Sigmoid colon (tissue), 7 donors: ENCODE measurements at places on chromosomes 12 and 14.
A peak's percentile ranks its signal among the peaks of the same experiment; 100 is the strongest.

DNA sequence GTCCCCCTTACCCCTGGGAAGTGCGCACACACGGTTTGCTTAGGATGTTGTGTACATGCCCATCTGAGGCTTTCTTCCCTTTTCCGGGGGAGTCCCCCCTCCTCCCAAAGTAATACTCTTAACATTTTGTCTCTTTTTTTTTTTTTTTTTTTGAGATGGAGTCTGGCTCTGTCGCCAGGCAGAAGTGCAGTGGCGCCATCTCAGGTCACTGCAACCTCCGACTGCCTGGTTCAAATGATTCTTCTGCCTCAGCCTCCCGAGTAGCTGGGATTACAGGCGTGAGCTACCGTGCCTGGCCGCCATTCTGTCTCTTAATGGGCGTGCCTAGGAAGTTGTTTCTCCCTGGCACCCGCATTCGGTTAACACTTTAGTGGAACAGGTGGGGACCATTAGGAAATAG lies 4.5 kb upstream of the GMFB start:
- DNase-seq, result no peak

DNA sequence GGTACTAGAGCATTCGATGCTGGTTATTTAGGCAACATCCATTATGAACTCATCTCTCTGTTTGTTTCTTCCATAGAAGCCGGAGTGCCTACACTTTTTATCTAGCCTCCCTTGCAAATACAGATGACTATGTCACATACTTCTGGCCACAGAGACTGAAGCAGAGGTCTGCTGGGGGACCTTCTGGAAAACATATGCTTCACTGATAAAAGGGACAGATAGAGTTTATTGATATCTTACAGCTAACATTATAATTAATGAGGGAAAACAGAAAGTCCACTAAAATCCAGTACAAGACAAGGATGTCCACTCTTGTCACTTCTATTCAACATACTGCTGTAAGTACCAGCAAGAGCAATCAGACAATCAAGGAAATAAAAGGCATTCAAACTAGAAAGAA lies 104.3 kb upstream of the FAR2 start:
- no peak for DNase-seq

DNA sequence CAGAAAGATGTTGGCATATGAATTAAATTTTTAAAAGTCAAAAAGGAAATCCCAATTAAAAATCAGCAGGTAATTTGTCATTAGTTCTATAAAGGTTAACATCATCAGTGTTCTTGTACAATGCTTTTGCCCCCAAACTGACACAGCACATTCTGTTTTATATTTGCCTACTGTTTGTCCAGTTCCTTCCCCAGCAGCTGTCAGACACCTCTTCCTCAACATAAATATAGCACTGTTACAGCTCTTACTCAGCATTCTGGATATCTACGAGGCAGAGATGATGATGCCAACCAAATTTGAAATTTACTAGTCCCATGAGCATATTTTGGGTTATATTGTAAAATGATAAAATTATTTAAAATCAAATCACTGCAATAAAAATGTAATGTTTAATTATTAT lies 124.6 kb downstream of the SINHCAF start:
- DNase-seq, result no peak

- DNase-seq, result no peak
Observed at GRCh38 chr12:3229577-3229976, 152.4 kb downstream of the TSPAN9 start.

- no peak for DNase-seq
Observed at GRCh38 chr12:1929241-1929984, 11.0 kb upstream of the CACNA2D4 start.

DNA sequence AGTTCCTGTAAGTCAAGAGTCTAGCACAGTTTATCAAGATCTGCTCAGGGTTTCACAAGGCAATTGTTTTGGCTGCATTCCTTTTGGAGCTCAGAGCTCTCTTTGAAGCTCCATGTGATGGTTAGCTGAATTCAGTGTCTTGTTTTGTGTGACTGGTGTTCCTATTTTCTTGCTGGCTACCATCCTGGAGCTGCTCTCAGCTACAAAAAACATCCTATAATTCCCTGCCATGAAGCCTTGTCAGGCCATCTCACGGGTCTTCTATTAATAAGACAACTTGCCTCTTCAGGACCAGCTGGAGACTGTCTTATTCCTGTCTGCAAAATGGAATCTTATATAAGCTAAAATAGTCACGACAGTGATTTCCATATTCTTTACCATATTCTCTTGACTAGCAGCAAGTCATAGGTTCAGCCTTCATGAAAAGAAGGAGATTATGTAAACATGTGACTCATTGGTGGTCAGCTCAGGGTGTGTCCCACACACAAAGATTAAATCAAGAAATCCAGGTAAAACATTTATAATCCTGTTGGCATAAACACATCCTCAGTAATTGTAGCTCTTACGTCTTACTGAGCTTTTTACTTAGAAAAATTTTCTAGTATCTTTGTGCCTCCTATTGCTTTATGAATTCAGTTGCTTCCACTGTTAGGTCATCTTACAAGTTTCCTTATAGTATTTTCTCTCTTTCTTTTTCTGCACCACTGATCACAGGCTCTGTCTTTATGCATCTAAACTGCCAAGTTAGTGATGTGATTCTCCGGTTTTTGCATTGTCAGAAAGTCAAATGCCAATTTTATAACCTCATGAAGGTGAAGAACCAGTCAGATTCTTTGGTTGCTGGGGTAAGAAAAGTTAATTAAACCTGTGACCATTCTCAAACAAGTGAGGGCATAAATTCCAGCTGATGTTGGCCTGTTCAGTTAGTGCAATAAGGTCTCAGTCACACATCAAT lies 378.5 kb upstream of the MGAT4C start:
- DNase-seq, result no peak

DNA sequence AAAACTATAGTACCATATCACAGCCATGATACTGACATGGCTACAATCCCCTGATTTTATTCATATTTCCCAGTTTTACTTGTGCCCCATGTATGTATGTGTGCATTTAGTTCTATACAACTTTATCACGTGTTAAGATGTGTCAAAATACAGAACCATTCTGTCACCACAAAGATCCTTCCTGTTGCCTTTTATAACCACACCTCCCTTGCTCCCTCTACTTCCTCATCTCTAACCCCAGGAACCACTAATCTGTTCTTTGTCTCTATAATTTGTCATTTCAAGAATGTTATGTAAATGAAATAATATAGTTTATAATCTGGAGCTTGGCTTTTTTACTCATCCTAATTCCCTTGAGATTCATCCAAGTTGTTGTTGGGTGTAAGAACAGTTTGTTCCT lies 358.4 kb downstream of the DPF3 start:
- no peak for DNase-seq

DNA sequence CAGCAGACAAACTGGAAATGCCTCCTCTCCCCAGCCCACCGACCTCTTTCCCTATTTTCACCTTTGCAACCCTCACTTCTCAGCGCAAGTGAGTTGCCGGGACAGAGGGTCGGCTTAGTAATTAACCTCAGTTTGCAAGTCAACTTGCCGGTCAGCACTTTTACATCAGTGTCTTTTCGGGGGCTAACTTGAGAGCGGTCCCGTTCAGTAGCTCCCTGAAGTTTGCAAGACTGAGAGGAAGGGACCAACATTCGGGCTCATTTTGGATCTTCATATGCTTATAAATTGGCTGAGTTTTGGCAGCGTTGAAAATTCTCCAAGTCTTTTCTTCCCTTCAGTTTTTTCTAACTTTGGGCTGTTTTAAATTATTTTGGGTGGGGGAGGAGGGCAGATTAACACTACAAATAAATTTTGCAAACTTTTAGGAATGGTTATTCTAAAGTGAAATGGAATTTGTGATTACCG lies 846 bp downstream of the BRMS1L start:
- DNase-seq, result no peak

DNA sequence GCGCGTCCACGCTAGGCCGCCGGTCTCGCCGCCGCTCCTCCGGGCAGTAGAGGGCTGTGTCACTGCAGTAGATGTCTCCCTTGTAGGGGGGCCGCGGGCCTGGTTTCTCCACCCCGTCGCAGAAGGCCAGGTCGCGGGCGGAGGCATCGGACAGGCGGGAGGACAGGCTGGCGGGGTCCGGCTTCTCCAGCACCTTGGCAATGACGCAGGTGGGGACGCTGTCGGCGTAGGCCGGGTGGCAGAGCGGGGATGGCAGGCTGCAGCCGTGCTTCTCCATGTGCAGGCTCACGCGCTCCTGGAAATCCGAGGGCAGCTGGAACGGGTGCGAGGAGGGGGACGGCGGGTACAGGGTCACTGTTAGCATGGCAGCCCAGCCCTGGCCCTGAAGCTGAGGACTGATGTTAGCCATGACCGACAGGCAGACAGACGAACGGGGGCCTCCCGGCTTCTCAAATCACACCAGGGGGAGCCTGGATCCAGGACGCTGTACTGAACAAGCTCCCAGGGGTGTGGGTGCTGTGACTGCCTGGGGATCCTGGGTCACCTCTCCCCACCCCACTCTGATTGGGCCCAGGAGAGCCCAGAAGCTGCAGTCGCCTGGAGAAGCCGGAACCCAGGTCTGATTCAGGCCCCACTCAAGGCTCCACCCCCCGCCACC lies 48.1 kb downstream of the BEGAIN start:
- DNase-seq, result peak; percentile 61

- no peak for DNase-seq
Observed at GRCh38 chr12:111340231-111340630, 28.7 kb downstream of the PHETA1 start.

DNA sequence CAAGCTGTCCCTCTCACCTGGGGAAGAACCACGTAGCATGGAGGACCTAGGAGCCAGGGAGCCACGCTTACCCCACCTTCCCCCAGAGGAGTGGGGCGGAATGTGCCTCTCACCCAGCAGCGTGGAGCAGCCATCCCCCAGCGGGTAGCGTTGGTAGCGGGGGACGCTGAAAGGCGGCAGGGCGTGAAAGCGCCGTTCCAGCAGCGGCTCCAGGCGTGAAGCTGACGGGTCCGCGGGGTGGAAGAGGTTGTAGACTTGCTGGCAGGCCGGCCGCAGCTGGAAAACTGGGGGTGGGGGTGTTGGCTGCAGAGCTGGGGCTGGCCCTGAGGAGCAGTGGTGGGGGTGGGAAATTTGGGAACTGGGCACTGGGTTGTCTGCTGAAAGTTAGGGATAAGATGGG lies 11.9 kb downstream of the ARL6IP4 start:
- DNase-seq, result no peak

GRCh38 chr12:110344657-110345056 lies 58.9 kb downstream of the ANAPC7 start:
- DNase-seq, result no peak

- no peak for DNase-seq
Observed at GRCh38 chr12:65728848-65729793, 95.2 kb upstream of the HMGA2 start.

GRCh38 chr12:122413516-122414404 lies 8.7 kb downstream of the CLIP1 start:
- DNase-seq, result no peak

DNA sequence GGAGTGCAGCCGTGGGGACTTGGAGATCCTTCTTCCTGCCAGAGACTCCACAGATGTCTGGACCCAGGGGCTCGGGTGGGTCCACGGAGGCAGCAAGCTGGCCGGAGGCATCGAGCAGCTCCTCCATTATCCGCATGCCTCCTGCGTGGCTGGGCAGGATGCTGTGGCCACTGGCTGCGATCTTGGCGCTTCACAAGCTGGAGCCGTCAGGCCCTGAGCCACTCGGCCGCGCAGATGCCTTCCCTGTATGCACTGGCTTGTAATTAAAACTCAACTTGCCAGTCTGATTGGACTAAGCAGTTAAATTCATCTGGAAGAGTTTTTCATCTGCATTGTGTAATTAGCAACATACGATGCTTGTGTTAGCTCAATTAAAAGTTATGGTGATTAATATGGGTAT lies 151.5 kb downstream of the AACS start:
- DNase-seq, result no peak

DNA sequence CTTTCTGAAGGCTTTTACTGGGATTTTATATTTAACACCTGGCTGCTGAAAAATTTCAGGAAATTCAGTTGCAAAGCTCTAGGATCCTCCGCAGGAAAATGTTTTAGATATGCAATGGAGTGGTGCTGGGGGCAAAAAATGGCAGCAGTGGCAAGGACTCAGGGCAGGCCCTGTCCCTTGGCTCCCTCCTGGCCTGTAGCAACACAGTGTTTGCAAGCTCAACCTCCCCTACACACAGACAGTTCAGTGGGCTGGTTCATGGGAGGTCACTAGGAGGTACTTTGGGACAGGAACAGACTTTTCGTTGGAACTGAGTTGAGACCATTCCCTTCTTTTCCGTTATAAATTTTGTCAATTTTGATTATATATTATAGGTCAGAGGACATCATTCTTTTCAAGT lies 270.4 kb downstream of the ADAMTS20 start:
- no peak for DNase-seq

DNA sequence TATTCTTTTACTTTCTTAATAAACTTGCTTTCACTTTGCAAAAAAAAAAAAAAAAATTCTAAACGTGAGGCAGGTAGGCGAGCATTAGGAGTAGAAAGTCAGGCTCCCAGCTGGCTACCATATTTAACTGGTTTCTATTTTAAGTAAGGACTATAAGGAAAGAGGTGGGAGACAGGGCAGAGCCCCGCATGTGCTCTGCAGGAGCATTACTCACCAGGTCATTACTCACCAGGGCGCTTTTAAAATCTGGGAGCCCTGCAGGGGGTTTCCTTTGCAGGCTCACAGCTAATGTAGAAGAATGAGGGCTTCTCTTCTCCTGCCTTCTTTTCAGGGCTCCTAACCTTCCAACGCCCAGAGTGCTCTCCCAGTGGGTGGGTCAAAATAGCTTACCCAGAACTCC lies 14.0 kb upstream of the DPF3 start:
- no peak for DNase-seq

- no peak for DNase-seq
Observed at GRCh38 chr12:64680235-64680634, 69.9 kb downstream of the RASSF3 start.

DNA sequence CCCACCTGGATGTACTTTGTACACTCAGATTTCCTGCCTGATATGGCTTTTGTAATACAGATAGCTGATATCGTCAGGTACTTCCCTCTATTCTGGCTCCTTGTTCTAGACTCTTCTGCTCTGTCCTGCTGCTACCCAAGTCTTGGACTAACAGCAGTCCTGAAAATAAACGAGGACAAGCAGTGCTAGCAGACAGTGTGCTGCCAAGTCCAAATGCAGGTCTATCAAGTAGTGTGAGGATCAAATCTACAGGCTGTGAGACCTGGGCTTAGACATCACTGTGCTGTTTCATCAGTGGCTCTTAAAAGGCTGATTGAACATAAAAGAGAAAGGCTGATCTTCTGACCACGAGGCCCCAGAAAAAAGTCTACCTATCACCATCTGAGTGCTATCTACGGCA lies 418.1 kb downstream of the APAF1 start:
- no peak for DNase-seq

GRCh38 chr14:68711561-68712309 lies 81.1 kb downstream of the ZFP36L1 start:
- peak; percentile 41 for DNase-seq

- no peak for DNase-seq
Observed at GRCh38 chr12:83954956-83955601, 957.5 kb downstream of the SLC6A15 start.

- no peak for DNase-seq
Observed at GRCh38 chr14:101808894-101809670, 47.6 kb downstream of the PPP2R5C start.

- DNase-seq, result no peak
Observed at GRCh38 chr12:101951002-101951670, 73.8 kb downstream of the DRAM1 start.
